ENCODE measurements at places on chromosomes 3 and 15. TPM values are rescaled to one million over a fixed set of nuclear protein-coding genes. Genes with fewer than 3 reads are reported as not detected.

DNA sequence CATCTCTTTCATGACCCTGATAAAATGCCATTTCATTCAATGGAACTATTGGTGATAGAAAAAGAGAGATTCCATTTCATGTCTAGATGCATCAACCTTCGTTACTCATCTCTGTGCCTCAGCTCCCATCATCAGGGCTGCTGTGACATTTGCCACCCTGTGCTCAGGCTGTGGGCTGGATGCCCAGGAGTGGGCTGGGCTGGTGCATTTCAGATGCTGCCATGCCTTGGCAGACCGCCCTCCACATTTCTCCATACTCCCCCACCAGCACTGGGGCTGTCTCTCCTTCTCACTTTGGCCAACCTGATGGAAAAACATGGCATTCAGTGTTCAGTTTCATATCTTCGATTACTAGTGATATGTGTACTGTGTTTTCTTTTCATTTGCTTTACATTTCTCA is 59.1 kb downstream of the DNASE1L3 start:
- DNase-seq, result no peak

Gene GPR62
- total RNA-seq, result not detected

Gene ALS2CL
- total RNA-seq, result 30.9 TPM

GRCh38 chr3:54939557-54940300 is 11.9 kb upstream of the LRTM1 start:
- DNase-seq, result no peak

- DNase-seq, result no peak
These were observed 138.4 kb downstream of the TNIK start for GRCh38 chr3:171321559-171322360.

Gene DGKG
- total RNA-seq, result 0.04 TPM

Gene CSPG4
- 1.7 TPM for total RNA-seq

- peak; percentile 74 for DNase-seq
These were observed 1.2 kb downstream of the ERC2 start for GRCh38 chr3:56467108-56467507.

GRCh38 chr3:99910752-99911290 is 93.2 kb downstream of the CMSS1 start:
- no peak for DNase-seq

- no peak for DNase-seq
These were observed 91.3 kb downstream of the PCSK6 start for GRCh38 chr15:101398247-101398646.

DNA sequence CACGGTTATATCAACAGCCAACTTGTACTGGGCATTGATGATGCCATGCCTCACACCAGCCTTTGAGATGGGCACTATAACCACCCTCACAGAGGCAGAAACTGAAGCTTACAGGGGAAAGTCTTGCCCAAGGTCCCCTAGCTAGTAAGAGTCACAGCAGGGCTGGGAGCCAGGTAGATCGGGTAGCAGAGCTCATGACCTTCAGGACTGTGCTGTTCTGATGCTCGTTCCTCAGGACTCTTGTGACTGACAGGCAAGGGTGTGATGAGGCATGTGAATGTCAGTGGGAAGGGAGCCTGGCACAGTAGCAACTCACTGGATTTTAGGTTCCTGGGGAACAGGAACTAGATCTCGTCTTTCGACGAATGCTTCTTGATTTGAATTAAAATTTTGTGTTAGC is 65.7 kb downstream of the RLBP1 start:
- no peak for DNase-seq

GRCh38 chr3:144381607-144382006 is 410.0 kb downstream of the DIPK2A start:
- DNase-seq, result no peak

DNA sequence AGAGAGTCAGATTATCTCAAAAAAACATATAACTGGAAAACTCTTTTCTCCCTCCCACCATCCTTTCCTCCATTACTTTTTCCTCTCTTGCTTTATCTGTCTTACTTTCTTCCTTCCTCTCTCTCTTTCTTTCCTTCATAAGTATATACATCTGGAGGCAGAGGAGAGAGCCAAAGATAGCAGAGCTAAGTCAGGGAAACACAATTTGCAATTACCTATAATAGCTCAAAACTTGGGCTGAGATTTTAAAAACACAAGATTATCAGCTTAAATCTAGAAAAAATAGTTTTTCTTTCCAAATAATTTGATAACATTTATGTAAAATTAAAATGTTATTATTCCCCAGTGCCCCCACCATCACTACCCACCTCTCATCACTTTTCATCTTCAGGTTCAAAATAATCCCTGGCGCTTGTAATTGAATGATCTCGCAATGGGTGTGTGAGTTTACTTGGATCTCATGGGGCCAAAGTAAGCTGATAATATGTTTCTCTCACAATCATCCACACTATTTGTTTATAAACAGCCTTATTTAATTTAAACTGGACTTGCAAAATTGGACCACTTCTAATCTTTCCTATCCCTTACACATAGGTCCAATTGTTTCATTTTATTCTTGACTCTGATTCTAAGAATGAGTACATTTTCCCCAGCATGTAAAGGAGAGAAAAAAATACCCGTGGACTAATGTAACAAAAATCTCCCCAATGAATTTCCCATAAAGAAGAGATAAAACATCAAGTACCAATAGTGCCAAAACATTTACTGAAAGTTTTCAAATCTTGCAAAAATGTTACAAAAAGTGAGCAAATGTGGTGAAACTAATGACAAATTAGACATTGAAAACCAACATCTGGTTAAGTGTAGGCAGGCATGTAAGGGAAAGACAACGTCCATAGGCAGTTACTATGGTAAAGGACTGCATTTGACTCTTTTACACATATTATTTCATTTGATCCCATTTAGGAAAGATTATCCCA is 236.9 kb downstream of the DTWD1 start:
- DNase-seq, result no peak

DNA sequence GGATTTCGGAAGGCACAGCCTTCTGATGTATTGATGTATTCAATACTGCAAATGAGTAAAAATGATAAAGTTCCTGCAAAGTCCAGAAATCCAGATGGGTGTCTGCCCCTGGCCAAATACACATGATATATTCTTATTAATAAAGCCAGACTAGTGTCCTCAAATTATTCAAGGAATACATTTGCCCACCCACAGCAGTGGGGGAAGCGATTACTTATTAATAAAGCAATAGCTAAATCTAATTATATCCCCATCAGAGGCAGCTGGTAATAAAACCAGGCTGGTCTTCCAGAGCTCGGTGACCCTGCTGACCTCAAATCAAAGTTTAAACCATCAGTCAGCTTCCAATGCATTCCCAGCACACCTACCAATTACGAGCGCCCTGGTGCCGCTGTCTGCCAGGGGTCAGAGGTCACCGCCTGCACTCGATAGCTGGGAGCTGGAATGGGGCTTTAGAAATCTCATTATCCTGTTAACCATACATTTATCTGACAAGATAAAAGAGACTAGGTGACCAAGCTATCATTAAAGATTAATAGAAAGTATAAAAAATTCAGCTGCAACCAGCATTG is 330.3 kb downstream of the UACA start:
- no peak for DNase-seq

DNA sequence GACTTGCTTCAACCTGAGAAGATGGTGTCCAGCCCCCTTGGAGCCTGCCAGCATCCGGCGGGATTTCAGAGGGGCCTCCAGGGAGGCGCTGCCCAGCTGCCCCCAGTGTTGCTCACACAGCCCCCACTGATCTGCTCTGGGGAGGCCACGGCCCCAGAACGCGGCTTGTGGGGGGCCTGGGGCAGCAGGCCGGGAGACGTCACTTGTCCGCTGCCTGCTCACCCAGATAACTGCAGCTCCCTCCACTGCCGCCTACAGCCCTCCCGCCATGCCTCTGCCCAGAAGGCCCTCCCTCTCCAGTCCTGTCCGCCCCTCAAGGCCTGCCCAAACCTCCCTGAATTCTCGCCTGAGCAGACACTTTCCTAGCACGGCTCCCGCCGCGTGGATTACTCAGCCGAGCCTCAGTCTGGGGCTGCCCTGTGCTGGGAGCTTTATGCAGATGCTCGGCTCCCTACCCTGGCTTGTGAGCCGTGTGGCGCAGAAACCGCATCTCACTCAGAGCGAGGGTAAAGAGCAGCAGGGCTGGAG is 17.2 kb upstream of the ADIPOQ start:
- no peak for DNase-seq

- no peak for DNase-seq
These were observed 333.8 kb upstream of the RBMS3 start for GRCh38 chr3:28947061-28947460.

DNA sequence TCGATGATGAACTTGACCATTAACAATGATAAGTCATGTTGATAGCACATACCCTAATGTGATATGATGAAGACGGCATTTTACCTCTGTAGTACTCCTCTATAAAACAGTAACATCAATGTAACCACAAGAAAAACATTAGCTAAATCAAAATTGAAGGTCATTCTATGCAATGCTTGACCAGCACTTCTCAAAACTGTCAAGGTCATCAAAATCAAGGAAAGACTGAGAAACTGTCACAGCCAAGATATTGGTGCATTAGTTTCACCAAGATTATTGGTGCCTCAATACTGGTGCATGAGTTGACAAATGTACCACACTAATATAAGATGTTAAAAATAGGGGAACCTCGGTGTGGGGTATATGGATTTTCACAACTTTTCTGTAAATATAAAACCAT is 251.1 kb upstream of the CNTN4 start:
- DNase-seq, result no peak

DNA sequence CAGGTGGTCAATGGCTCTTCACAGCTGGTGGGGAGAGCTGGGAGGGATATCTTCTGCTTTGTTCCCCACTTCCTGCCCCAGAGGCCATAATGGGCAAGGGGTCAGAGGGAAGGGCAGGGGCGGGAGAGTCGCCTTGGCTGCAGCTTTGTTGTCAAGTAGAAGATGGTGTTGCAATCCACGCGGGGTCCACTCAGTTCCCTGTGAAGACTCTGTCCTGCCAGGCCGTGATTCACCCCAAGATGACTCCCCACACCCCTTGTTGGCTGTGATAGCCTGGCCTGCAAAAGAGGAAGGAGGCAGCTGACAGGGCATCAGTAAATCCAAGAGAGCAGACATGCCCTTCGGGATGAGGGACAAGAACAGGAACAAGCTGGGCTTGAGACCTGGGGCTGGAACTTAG is 6.9 kb downstream of the GALNT15 start:
- no peak for DNase-seq

Gene CPN2
- not detected for total RNA-seq

All from kidney epithelial cell (primary cell).